NCI-H1417 treated with DMSO at 0.1 percent for 48 hours (cell line): ENCODE measurements at places on chromosomes 2 and 18.

DNA sequence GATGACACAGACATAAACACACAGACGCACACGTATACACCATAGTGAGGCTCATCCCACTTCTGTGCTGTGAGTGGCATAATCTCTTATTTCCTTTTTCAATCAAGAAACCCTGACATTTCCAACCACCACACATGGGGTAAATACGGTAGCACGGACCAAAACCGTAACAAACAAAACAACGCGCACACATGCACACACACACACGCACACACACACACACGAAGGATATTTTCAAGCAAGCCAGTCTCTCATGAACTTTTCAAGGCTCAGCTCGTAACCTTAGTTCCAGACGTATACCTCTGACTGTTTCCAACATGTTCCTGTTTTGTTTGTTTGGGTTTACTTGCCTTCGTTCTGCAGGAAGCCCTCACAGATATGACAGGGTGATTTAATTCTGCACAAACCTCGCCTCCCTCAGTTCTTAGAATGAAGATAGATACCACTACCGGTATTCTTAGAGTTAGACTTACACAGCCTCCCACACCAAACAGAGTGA, 119.8 kb downstream of the BCL2 start:
- no peak for DNase-seq

DNA sequence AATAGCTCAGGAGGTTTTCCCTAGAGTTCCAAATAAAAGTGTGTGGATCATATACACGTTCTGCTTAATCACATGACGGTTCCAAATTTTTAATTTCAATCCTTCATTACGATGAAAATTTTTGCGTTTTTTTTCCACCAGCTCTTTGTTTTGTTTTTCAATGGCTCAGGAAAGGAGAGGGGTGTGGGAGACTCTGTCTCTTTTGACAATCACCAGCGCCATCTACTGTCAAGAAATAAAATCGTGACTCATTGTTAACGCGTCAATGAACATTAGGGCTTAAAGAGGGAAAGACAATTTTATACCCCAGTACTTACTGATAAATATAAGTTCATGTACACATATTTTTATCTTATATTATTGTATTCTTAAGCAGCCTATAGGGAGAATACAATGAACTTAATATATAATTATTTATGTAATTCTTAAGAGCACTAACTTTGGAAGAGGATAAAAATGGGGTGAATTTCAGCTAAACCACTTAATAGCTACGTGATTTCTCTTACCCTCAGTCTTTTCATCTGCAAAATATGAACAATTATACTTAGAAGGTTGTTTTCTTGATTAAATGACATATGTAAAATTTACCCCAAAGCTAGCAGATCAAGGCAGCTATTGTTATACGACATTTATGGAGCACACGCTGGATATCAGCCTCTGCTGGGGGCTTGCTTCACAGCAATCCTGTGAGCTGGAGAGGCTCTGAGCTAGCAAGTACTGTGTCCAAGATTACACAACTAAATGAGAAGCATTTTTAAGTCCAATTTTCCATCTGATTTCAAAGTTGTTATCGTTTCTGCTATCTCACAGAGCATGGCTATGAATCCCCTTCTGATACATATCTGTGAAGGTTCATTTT, 47.4 kb upstream of the RMDN2 start:
- DNase-seq: peak; percentile 69

GRCh38 chr18:29003194-29003593, 826.3 kb upstream of the CDH2 start:
- no peak for DNase-seq

DNA sequence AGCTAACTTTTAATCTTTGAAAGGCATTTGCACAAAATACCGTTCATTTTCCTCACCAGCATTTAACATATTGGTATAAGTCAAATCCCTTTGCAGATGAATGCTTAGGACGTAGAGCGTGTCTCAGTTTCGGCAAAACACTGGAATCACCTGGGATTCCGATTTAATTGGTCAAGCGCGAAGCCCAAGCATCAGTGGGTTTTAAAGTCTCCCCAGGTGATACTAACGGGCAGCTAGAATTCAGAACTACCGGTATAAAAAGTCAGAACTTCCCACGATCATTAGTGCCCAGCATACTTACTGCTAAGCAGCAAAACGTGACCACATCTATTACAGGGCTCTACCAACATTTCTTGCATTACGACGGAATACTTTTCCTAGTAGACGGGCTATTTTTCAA, 24.6 kb downstream of the ALPK2 start:
- DNase-seq: no peak

- DNase-seq: no peak
Measured at GRCh38 chr18:49183921-49184320, 233.2 kb upstream of the SMAD7 start.

- no peak for DNase-seq
Measured at GRCh38 chr2:117771969-117772630, 42.4 kb upstream of the DDX18 start.

GRCh38 chr2:224591220-224591619, 6.1 kb upstream of the CUL3 start:
- no peak for DNase-seq

- no peak for DNase-seq
Measured at GRCh38 chr2:238868067-238868524, 20.2 kb downstream of the TWIST2 start.

DNA sequence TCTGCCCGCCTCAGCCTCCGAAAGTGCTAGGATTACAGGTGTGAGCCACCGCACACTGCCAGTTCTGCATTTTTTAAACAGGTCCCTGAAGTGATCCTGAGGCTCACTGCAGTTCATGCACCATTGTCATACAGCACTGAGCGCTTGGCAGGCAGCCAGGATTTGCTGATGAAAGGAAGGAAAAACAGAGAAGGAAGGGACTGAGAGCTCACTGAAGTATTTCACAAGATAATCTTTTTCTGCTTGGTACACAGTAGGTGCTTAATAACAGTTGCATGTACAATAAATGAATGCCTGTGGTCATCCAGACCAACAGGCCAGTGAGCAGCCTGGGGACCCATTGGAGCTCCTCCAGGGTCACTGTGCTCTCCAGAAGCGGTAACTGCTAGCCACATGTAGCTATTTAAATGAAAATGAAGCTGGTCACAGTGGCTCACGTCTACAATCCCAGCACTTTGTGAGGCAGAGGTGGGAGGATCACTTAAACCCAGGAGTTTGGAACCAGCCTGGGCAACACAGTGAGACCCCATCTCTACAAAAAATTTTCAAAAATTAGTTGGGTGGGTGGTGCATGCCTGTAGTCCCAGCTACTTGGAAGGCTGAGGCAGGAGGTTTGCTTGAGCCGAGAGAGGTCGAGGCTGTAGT, 33.1 kb upstream of the SMAD7 start:
- no peak for DNase-seq

GRCh38 chr2:235142601-235143000, 190.8 kb downstream of the SH3BP4 start:
- DNase-seq: no peak

DNA sequence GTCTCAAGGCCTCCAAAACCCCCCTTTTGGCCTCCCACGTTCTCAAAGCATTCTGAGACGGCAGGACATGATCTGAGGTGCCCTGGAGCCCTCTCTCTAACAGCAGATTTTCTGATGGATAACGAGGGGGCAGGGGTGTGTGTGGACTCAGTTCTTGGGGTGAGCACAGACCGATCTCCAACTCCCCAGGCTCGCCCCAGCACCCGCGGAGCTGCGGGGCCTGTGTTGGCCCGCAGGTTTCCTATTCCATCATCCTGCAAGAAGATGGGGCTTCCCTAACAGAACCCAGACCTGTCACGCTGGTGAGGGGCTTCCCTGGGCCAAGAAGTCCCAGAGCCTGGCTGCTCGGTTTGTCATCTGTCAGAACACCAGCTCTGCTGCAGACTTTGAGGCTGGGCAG, 196.1 kb downstream of the ANAPC1 start:
- DNase-seq: no peak
